T follicular helper cell (primary cell): ENCODE measurements at places on chromosomes 12 and 14.

DNA sequence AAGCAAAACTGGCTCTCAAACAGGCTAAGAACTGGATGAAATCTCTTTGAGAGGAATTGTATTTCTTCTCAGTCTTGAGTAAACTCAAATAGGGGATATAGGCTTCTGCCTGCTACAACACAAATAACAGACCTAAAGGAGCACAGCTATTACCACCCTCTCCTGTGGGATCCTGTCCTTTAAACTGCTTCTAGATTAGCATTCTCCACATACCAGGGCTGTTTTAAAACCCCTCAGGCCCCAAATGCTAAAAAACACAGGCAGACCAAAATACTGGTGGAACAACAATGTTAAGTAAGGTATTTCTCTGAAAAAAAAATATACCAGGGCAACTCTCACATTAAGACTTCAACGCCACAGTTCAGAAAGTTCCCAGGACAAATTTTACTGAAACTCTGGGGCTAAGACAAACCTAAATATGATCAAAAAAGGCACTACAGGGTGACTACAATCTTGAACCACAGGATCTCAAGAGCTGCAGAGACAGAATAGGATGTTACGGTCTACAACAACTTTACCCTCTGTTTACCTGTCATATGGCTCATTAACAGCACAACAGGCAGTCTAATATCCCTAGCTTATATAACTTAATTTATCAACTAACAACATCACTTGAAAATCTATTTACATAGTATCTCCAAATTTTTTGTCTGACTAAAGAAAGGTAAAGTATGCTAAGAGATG lies 7.2 kb downstream of the CPNE8 start:
- DNase-seq: no peak

DNA sequence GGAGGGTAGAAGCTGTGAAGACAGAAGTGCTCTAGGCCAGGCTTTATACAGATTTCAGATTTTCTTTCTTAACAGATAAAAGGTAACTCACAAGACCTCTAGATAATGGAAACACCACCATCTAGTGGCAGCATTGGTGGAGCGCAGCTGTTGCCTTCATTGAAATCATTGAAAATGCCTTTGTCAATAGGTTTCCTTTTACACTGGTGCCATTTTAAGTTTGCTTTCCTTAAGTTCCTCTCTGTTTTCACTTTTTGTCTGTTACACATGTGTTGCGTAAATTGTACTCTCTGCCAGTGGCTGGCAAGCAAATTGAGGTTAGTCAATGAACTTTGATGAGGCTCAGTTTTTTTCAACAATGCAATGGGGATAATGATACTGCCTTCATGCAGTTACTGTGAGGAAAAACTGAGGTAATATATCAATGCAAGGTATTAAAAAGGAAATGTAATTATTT lies 31.1 kb downstream of the ALDH1L2 start:
- peak; percentile 57 for DNase-seq

- DNase-seq: no peak
Observed at GRCh38 chr14:96380735-96381134, 11.2 kb upstream of the AK7 start.

GRCh38 chr14:46368275-46368674 lies 283.3 kb downstream of the RPL10L start:
- no peak for DNase-seq

- DNase-seq: no peak
Observed at GRCh38 chr12:17357396-17357795, 732.6 kb downstream of the RERGL start.

DNA sequence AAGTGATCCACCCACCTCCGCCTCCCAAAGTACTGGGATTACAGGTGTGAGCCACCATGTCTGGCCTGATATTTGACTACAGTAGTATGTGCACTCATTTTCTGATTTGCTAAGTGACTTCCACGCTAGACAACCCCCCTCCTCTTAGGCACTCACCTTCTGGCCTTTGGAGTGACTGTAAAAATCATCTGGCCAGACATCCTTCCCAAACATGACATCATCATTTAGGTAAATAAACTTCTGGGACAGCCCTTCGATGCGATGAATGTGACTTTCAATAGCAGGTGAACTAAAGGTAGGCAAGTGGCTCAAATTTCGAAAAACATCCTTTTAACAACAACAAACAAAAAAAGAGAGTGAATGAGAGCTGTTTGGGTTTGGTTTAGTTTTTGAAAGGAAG lies 30.6 kb upstream of the SYCP3 start:
- no peak for DNase-seq

DNA sequence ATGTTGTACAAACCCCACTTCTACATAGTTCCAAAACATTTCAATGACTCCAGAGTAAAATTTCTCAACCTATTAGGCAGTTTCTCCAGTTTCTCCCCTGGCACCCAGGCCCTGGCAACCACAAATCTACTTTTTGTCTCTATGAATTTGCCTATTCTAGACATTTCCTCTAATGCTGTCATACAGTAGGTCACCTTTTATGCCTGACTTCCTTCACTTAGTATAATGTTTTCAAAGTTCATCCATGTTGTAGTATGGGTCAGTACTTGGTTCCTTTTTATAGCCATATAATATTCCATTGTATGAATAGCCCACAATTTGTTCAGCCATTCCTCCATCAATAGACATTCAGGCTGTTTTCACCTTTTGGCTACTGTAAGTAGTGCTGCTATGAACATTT lies 67.0 kb downstream of the SPRING1 start:
- DNase-seq: no peak

- no peak for DNase-seq
Observed at GRCh38 chr12:1779783-1780182, 40.6 kb upstream of the LRTM2 start.

GRCh38 chr12:4270831-4271716 lies 2.5 kb upstream of the CCND2 start:
- DNase-seq: no peak

DNA sequence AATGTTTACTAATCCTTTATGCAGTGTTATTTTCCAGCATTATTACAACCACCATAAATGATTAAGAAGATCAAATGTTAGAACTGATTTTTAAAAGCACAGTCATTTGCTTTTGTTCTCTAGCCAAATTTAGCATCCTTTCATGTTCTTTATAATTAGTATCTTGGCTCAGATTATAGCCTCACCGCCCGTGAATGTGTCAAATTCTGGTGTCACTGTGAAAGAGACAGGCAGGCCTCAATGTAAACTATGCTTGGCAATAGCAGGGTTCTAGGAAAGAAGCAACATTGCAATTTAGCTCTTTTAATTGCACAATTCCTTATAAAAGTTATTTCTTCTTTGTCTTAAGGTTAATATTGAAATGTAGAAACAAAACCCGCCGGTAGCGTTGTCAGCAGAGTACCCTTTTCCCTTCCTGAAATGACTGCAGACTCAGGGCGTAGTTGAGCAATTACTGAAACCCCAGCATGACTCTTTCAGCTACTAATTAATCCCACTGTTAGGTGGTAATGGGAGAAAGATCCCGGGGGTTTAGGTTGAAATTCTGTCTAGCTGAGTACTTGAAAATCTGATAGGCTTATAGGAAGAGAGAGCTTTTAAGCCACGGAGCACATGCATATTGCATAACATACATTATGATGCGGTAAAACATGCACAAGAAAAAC lies 1600.5 kb upstream of the SEL1L start:
- no peak for DNase-seq

DNA sequence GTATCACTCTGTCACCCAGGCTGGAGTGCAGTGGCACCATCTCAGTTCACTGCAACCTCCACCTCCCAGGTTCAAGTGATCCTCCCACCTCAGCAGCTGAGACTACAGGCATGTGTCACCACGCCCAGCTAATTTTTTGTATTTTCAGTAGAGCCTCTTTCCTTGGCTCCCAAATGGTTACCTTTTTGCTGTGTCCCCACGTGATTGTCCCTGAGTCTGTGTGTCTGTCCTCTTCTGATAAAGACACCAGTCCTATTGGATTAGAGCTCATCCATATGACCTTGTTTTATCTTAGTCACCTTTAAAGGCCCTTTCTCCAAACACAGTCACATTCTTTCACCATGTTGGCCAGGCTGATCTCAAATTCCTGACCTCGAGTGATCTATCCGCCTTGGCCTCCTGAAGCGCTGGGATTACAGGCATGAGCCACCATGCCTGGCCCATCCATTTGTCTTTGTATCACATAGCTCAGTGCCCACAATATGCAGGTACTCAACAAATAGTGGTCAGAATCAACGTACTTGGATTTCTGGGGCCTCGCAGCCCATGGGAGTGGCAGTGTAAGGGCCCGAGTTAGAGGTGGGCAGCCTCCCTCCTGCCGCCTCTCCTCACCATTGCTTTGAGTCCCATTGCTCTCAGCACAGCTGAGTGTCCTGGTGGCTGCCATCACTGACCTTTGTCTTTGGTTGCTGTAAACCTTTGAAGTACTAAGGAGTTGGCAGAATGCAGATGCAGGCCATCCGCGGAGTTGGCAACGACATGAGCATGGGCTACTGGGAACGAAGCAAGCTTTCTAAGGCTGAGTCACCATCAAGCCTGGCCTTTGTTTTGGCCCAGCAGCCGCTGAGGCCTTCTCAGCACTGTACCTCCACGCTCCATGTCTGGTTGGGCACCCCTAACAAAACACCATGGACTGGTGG lies 9.3 kb downstream of the TPCN1 start:
- DNase-seq: no peak

GRCh38 chr12:40010899-40011774 lies 94.7 kb downstream of the SLC2A13 start:
- DNase-seq: peak; percentile 39

- DNase-seq: no peak
Observed at GRCh38 chr14:71610149-71610548, 322.1 kb upstream of the RGS6 start.

DNA sequence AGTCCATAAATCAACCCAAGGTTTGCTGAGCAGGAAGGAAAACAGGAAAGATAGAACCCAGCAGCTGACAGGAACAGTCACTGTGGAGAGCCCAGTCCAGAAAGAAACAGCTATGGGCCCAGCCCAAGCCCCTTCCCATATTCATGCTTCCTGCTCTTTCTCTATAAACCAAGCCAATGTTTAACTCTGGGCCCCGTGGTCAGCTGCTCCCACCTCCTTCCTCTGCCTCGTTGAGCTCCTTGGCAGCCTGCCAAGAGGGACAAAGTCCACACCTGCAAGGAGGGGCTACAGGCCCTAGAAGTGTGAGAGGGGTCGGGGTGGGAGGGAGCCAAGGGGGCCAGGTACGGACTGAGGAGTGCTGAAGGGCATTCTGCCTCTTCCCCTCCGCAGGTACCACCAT lies 10.0 kb downstream of the SLC6A13 start:
- DNase-seq: no peak

GRCh38 chr14:60510254-60510950 lies 1.5 kb downstream of the SIX6 start:
- DNase-seq: no peak

- DNase-seq: no peak
Observed at GRCh38 chr12:119828300-119828699, 48.8 kb downstream of the CIT start.

GRCh38 chr14:76516884-76517283 lies 140.9 kb downstream of the ESRRB start:
- DNase-seq: no peak

DNA sequence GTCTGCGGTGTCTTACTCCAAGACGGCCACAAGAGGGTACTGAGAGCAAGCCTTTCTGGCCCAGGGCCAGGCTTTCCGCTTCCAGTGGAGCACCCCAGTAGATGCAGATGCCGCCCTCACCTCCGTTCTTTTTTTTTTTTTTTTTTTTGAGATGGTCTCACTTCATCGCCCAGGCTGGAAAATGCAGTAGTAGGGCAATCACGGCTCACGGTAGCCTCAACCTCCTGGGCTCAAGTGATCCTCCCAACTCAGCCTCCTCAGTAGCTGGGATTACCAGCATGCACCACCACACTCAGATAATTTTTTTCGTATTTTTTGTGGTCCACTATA lies 5.6 kb upstream of the LBHD2 start:
- peak; percentile 73 for DNase-seq

DNA sequence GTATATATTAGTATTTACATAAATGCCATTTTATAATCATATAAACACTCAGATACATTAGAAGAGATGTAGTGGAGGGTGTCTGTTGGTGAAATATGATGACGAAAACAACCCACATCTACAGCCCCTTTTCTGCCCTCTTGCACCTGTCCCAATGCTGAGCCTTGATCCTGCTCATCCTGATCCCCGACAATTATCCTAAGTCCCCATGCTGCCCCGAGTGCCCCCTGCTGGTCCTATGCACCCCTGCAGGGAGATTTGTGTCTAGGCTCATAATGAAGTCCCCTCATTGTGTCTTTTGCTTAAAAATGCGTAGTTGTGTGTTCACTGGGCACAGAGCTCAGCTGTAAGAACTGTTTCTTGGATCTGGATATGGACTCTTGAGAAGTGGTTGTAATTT lies 554.5 kb downstream of the TMEM121 start:
- no peak for DNase-seq

GRCh38 chr12:91367234-91367849 lies 184.7 kb upstream of the DCN start:
- no peak for DNase-seq

- DNase-seq: no peak
Observed at GRCh38 chr14:24343795-24344660, 4.2 kb upstream of the RIPK3 start.

GRCh38 chr12:81083906-81084513 lies 6.1 kb downstream of the ACSS3 start:
- DNase-seq: no peak
